Karpas-422 (cell line): ENCODE measurements at places on chromosomes 1 and 21.
A peak's percentile ranks its signal among the peaks of the same experiment; 100 is the strongest.

DNA sequence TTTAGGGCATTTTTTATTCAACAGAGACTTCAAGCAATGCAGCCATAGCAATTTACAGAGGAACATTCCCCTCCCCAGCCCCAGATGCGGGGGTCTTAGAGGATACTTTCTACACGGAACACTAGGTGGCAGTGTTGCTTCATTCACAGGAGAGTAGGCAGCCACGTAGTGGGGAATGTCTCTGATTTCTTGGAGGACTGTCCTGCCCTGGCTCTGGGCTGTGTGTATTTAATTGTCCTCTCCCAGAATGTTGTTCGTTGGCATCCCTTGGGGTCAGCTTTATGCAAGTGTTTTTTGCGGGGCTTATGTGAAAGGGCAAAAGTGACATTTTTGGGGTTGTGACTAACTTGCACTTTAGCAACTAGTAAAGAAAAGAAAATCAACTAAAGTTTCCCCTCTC lies 96.9 kb downstream of the PAPPA2 start:
- DNase-seq = peak; percentile 84

- peak; percentile 21 for DNase-seq
Observed at GRCh38 chr1:54547601-54548388, at the start of gene ACOT11. Gene ACOT11, plus strand, starts transcription at chr1:54548228. Its CDS starts 82 bp downstream, at chr1:54548310.

DNA sequence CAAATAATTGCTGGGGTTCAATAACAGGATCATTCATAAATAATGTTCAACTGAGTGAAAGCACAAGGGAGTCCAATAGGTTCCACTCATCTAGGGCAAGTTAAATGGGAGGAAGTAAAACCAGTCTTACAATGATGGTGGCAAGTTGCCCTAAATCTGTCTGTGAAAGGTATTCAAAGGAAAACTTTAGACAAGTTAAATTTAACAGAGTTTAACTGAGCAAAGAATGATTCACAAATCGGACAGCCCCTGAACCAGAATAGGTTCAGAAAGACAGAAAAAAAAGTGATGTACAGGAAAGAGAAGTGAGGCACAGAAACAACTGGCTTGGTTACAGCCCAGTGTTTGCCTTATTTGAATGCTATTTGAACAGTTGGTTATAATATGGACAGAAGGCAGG lies 183.5 kb upstream of the ADGRL4 start:
- DNase-seq = no peak

GRCh38 chr1:30008372-30008997 lies 714.9 kb downstream of the MATN1 start:
- DNase-seq = no peak

DNA sequence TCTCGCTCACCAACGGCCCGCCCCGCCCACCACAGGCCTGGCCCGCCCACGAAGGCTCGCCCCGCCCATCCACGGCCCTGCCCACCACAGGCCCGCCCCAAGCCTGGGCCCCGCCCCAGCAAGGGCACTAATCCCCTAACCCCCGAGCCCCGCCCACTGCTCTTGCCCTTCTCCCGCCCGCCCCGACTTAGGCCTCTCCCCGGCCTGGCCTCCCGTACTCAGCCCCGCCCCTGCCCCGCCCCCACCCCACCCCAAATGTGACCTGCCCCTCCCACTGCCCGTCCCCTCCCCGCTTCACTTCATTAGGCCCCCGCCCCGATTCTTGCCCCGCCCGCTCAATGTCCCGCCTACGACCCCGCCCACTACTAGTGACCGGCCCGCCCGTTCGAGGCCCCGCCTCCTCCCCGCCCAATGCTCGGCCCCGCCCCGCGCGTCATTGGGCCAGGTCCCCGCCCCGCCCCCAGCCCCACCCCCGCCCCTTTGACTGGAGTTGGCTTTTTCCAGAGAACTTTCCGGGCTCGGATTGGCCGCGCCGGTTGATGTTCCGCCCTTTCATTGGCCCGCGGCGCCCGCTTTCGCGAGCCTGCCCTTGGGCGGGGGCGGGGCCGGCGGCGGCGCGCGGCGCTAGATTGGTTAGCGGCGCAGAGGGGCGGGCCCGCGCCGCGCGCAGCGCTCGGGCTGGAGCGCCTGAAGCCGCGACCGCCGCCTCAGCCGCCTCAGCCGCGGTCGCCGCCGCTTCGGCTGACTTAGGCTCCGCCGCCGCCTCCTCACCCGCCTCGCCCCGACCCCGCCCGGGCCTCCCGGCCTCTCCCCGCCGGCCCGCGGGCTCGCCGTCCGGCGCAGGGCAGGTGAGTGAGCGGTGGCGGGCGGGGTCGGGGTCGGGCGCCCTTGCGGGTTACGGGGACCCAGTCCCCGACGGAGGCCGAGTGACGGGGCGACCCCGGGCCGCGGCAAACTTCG lies at the start of gene PCBP3:
Gene PCBP3 (plus strand): TSS at position 705 of the 960 bp plus-strand sequence. CDS start 206,361 bp downstream, outside the sequence.
- DNase-seq = no peak

DNA sequence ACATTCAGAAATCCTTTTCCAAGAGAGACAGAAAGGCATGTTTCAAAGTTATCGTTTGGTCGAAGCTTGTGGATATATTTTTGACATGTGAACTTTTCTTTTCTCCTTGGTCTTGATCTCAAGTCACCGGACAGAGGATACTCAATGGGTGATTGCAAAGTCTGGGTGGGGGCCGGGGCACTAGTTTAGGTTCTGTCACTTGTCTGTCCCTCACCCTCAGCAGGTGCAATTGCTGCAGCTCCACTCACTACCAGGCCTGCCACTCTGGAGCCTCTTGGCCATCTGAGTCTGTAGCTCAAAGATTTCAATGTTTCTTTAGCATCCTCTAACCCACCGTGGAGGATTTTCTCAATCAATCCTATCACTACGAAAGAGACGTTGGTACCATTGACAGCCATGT lies 246.0 kb upstream of the C1orf174 start:
- no peak for DNase-seq

DNA sequence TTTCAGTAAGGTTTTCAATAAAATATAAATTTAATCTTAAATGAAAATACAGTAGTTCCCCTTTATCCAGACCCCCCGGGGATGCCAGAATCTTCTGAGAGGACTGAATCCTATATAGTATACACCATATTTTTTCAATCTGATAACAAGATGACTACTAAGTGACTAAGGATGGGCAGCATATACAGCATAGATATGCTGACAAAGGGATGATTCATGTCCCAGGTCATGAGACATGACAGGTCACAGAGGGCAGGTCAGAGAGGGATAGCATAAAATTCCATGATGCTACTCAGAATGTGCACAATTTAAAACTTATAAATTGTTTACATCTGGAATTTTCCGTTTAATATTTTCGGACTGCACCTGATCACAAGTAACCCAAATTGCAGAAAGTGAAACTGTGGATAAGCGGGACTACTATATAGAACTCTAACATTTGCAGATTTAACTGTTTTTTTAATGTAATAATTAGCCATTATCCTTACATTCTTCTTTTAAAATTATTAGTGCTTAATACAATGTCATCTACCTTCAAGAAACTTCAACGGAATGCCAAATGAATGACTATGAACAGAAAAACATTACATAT lies 48.8 kb downstream of the LRRC40 start:
- DNase-seq = no peak

DNA sequence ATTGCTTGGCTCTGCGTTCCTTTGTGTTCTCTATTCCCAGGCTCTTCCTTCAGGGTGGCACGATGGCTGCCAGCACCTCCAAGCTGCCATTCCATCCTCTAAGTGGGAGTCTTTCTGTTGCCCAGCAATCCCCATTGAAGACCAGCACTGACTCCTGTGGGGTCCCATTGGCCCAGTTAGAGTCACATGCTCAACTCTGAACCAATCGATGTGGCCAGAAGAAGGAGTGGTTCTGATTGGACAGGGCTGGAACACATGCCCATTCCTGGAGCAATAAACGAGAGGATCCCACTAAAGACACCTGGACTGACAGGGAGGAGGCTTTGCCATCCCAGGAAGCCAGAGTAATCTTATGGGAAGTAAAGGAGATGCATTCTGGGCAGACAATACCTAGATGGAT lies 97.2 kb upstream of the IGSF21 start:
- peak; percentile 63 for DNase-seq

DNA sequence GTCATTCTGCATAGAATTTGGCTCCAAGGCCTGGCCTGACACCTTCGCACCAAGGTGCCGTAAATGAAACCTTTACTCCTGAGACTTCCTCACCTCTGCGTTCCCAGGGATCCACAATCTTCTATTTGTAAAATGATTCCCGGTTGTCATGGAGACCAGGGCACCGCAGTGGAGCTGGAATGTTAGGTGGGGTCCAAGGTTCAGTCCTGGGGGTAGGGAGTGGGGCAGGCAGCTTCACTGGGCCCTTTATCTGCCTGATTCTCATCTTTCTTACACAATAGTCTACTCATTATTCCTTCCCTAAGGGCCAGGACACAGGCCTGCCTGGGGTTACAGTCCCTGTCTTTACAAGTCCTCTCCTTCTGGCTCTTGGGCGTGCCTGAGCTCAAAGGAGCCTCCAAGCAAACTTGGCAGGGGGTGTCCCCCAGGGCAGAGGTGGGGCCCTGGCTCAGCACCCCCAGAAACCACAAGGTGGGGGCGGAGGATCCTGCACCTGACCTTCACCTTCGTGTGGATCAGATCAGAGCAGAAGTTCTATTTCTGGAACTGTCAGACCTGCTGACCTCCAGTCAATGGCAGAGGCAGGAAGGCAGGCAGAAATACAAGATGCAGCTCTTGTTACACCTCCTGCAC lies 51.1 kb downstream of the RIPK4 start:
- no peak for DNase-seq

DNA sequence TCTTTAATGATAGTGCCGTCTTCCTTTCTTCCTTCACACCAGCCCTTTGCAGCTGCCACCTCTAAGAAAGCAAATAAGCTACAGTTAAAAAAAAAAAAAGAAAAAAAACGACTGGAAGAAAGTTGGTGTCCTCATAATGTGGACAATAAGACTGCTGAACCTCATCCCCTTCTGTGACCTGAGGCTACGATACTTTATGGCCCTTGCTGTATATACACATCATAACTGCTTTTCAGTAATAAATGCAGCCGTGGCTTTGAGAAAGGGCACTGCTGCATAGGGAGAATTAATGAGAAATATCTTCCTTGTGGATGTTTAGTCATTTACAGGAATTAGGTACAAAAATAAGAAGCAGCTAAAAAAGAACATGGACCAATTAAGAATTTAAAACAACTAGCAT lies 333.8 kb upstream of the ADGRL2 start:
- DNase-seq = no peak

- peak; percentile 87 for DNase-seq
Observed at GRCh38 chr1:193183019-193183627, 3.3 kb downstream of the B3GALT2 start.

GRCh38 chr21:18369115-18369514 lies 34.5 kb downstream of the TMPRSS15 start:
- peak; percentile 54 for DNase-seq

GRCh38 chr1:161930064-161930463 lies 93.6 kb downstream of the OLFML2B start:
- DNase-seq = no peak

DNA sequence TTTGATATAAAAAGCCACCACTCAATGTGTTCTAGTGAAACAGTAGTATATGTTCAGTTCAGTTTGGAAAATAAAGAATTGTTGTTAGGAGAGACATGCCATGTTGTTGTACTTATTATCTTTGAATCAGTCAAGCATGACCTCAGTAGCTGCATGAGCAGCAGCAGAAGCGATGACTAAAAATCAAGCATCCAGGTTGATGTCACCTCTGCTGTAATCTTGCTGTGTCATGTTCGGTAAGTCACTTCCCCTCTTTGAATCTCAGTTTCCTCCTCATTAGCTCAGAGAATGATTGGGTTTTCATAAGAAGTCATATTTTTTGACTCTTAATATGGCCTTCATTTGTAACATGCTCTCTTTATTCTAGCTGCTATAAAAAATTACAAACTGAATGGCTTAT lies 428.4 kb upstream of the B3GALT2 start:
- no peak for DNase-seq

GRCh38 chr1:99979091-99979490 lies 9.3 kb downstream of the SLC35A3 start:
- DNase-seq = no peak

GRCh38 chr1:197137322-197137721 lies 9.1 kb downstream of the ASPM start:
- no peak for DNase-seq

DNA sequence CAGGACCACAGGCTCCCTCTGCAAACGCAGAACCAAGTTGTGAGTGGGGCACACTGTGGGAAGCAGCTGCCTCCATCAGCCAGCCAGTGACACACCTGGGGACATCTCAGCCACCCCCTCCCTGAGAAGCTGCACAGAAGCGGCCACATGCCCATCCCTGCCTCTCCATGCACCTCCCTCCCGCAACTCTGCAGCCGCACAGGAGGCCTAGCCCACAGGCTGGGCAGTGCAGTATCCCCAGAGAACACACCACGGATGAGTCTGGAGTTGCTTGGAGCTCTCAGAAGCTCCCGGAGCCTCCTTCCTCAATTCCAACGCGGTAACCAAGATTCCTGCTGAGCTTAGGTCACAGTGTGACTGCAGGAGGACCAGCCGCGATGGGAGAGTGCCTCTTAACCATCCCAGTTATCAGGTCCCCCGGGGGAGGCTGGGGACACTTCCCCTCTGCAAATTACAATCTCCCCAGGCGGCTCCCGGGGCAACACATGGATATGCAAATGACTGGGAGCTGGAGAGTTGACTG lies 1.2 kb upstream of the WNT3A start:
- DNase-seq = no peak

GRCh38 chr1:192797891-192798290 lies 10.9 kb upstream of the RGS2 start:
- DNase-seq = peak; percentile 9

DNA sequence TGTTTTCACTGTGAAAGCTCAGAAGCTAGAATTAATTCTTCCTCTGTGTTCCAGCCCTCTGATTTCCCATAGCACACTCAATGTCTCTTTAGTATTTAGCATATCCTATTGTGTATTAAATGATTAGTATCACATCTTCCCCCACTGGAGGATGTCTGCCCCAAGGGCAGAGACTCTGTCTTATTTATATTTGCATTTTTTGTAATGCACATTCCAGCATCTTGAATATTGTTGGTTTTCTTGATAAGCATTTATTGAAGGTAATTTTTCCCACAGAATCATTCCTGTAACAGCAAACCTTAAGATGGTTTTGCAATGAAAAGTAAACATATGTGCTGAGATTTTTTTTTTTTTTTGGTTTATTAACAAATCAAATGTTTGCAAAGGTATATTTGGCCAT lies 34.1 kb downstream of the CENPF start:
- DNase-seq = no peak

GRCh38 chr1:111099289-111099688 lies 40.6 kb downstream of the DRAM2 start:
- DNase-seq = peak; percentile 47

GRCh38 chr1:203643213-203644045 lies 16.8 kb downstream of the ATP2B4 start:
- no peak for DNase-seq

DNA sequence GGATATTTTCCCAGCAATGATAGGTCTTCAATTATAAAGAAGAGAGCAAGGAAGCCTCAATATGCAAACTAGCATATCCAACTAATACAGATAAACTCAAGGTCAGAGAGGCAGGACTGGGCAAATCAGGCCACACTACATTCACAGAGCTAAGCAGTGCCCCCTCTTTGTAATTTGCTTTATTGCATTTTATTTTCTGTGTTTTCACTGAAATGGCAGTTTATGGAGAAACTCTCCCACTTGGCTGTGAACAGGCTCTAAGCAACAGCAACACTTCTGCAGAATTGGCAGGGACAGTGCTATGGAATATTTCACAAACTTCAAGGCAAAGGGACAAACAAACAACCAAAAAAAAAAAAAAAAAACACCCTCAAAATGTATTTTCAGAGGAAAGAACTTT lies 93.4 kb upstream of the SOD1 start:
- peak; percentile 54 for DNase-seq

- no peak for DNase-seq
Observed at GRCh38 chr21:19702726-19703125, 1295.5 kb upstream of the NCAM2 start.
